ENCODE measurements at places on chromosomes 1 and 21.

GRCh38 chr1:161499099-161500039 is 5.9 kb upstream of the FCGR2A start:
- no peak for DNase-seq

DNA sequence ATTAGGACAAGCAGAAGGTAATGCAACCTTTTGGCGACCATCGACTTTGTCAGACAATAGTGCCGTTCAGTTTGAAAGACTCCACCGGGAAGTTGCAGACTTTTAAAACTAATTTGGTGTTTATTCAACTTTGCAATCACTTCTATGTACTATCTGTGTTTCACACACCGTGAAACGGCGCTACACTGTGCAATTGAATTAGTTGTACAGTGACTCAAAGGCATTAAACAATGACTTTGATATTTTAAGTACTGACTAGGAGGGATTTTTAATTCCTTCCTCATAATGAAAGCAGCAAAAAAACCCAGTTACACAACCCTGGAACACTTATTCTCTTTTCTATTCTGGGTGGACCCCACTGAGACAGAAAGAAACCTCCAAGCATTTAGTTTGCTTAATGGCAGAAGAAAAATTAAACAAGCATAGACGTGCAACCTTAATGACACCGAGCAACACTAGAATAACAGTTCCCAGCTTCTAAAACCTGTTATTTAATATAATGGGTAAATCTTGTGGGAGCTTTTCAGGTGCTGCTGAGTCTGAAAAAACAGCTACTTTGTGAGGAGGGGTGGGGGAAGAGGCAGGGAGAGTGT is 176.8 kb downstream of the LMO4 start:
- no peak for DNase-seq

GRCh38 chr1:17966341-17966740 is 141.3 kb upstream of the IGSF21 start:
- no peak for DNase-seq

DNA sequence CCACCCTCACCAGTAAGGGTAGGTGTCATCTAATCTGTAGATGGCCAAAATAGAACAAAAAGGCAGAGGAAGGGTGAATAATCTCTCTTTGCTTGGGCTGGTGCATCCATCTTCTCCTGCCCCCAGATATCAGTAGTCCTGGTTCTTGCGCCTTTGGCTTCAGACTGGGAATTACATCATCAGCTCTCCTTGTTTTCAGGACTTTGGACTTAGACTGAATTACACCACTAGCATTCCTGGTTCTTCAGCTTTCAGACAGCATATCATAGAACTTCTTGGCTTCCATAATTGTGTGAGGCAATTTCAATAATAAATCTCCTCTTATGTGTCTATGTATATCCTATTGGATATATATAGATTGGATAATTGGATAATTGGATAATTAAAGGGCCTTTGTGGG is 403.0 kb upstream of the USP24 start:
- DNase-seq = no peak

DNA sequence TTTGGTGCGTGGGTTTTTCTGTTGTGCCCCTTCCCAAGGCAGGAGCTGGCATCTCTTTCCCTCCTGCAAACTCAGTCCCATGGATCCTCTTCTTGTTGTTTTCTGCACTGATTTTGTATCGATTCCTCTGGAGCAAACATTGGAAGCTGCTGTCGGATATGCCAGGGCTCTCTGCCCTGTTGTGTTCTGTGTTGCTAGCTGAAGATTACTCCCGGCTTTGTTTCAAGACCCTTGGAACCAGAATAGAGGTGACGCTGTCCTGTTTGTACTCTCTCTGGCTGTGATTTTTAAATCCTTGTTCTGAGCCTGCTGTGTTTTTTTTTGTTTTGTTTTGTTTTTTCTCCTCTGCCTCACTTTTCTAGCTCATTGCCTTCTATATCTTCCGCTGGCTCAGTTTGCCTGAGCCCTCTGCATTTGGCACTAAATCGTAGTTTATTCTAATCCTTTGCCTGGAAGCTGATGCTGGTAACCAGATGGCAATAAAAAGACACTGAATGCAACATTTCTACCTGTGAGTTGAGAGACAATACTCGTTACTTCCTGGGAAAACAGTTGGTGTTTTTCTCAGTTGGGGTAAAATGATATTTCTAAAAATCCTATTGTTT is 67.0 kb downstream of the BACH1 start:
- no peak for DNase-seq

All from activated CD8-positive, alpha-beta T cell treated with anti-CD3 and anti-CD28 coated beads, Interleukin-2, amount 10 ng/mL, durations not matched to agents 7 days and 5 days (primary cell).